ENCODE measurements at places on chromosomes 16 and 17.

- DNase-seq, result no peak
Measured at GRCh38 chr17:62671553-62671952, 44.1 kb downstream of the MRC2 start.

- DNase-seq, result no peak
Measured at GRCh38 chr16:89168381-89169189, 3.0 kb upstream of the CDH15 start.

DNA sequence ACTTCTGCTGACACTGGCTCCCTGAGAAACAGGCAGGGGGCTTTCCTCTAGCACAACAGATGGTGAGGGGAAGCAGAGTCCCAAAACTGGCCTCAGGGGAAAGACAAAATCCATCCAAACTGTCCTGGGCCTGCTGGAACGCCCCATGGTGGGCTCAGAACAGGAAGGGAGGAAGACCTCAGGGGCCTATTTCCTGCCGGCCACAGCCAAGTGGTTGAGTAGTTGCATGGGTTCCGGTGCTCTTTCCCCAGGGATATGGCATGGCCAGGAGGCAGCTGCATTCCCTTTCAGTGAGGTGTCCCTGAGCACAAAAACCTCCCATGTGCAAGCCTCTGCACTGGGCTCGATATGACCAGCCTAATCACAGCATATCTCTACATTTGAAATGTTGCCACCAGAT is 303.0 kb upstream of the IRX5 start:
- DNase-seq, result no peak

DNA sequence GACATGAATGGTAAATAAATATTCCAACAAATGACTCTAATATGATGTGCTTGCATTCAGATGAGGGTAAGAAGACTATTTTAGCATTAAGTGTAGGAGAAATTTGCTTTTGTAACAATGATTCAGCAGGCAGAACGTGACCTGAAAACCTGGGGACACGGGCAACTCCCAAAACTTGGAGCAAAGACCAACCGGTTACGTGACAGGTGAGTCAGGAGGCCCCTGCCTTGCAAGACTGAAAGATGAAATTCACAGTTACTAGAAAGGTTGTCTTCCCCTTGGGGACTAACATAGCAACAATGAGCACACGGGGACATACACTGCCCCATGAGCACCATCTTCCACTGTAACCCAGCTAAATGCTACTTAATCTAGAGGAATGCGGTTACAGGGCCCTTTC is 33.5 kb upstream of the ERN1 start:
- DNase-seq, result no peak

DNA sequence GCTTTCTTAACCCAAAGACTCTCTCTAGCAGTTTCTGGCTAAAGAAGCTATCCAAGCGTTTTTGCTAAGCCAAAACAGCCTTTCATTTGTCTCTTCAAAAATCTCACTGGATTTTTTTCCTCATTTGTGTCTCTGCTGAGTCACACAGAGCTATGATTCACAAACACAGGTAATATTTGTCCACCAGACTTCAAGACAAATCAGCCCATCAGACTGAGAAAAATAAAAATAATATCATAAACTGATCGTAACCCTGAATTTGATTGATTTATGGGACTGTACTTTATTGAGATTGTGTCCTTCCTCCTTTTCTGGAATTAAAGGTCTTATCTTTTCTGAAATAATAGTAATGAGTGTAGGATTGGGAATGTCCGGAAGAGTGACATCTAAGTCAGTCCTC is 25.8 kb downstream of the TRIM16 start:
- no peak for DNase-seq

GRCh38 chr16:74298104-74298503 is 1.5 kb downstream of the PSMD7 start:
- DNase-seq, result no peak

DNA sequence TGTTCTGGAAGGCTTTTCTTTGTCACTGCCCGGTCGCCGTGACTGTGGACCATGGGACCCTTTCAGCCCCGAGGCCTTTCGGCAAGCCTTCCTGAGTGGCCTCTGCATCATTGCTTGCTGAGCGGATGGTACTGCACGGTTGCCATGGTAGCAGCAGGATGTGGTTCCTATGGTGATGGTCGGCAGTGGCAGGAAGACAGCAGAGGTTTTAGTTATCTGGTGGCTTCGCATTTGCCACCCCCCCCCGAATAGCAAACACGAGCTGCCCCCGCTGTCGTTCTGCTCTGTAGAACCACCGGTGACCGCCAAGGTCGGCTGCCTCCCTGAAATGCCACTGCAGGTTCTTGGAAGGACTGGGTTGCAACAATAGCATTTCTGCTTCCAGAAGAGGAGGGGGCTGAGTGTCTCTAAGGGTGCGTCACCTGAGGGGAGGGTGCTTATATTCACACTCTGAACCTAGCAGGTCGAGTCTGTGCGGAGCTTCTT is 76.6 kb downstream of the CMIP start:
- peak; percentile 45 for DNase-seq

- peak; percentile 40 for DNase-seq
Measured at GRCh38 chr17:51435641-51436091, 175.3 kb downstream of the UTP18 start.

DNA sequence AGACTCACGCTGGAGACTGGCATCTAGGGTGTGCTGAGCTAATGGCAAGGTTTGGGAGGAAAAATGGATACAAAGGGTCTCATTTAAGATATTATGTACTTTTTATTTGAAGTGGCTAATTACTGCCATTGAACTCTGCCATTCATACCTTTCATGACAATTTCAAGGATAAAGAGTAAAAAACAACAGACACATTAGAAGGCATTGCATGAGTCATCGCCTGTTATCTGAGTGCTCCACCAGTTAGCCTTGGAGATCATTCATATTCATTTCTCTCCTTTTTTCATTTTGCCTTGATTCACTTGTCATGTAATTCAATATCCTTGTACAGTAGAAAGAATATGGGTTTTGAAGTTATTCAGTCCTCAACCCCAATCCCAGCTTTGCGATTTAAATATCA is 109.5 kb downstream of the CDH8 start:
- no peak for DNase-seq

GRCh38 chr16:4293181-4293716 is 20.4 kb upstream of the TFAP4 start:
- DNase-seq, result no peak

- DNase-seq, result no peak
Measured at GRCh38 chr16:67936880-67937605, 393 bp upstream of the PSMB10 start.

GRCh38 chr17:7750321-7750821 is 32.8 kb downstream of the DNAH2 start:
- no peak for DNase-seq

DNA sequence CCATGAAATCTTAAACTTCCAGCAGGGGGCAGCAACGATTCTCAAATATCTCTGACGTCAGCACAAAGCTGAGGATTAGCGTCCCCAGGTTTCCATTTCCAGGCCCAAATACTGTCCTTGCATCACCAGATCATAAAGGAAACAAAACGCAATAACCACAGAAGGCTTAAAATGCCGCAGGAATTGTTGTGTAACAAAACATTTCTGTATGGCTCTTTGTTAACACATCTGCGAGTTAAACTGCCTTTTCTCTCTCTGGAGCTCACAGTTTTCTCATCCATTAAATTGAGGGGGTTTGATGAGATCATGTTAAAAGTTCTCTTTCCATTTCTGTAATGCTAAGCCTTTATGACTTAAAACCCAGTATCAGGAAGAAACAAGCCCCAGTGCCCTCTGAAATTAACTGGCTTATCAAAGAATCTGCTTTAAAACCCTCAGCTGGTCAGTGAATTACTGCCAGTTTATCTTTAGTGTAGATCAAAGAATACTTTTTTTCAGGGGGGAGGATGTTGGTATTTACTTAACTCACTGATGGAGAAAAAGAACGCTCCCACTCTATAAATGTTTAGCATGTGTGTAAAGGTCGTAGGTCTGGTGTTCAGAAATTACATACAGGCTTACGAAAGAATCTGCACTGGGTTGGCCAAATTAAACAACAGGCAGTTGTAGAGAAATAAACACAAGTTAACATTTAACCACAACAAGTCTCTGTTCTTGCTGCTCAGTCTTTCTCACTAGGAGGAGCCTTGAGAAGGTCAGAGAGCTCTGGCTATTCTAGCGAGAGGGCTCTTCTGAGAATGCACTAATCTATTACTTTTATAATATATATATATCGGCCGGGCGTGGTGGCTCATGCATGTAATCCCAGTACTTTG is 10.6 kb upstream of the TERF2 start:
- DNase-seq, result peak; percentile 48

DNA sequence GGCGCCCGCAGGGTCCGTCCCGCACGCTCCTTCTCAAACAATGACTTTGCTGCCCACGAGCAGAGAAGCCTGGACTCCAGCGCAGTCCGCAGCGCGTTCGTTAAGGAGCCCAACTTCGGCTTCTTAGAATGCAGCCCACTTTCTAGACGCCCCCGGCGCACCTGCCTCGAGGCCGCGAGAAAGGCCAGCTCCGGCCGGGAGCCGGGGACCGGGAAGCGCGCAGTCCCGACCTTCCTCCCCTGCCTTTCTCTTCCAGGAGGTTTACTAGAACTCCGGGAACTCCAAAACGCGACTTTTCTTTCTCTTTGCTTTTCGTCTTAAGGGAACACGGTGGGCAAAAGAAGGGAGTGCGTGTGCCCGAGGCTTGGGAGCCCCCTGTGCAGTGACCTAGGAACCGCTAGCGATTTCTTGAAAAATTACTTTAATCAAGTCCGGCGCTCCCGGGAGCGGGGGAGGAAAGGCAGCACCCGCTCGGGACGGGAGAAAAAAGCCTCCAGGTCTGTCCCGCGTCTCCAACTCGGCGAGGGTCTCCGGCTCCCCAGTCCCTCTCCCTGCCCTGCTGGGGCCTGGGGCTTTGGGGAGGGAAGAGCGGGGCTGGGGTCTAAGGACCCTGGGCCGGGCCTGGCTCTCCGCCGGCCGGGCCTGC is 2.6 kb downstream of the HNF1B start:
- no peak for DNase-seq
